Type B pancreatic cell (in vitro differentiated cells): ENCODE measurements at places on chromosomes 6 and 20. TPM values are rescaled to one million over a fixed set of nuclear protein-coding genes. Genes with fewer than 3 reads are reported as not detected.

- no peak overlapping the region for H3K27ac ChIP-seq
- no peaks in the 10 kb centered on the region for H3K36me3 ChIP-seq
These were observed 19.9 kb upstream of the CCN6 start for GRCh38 chr6:112033791-112034615.

DNA sequence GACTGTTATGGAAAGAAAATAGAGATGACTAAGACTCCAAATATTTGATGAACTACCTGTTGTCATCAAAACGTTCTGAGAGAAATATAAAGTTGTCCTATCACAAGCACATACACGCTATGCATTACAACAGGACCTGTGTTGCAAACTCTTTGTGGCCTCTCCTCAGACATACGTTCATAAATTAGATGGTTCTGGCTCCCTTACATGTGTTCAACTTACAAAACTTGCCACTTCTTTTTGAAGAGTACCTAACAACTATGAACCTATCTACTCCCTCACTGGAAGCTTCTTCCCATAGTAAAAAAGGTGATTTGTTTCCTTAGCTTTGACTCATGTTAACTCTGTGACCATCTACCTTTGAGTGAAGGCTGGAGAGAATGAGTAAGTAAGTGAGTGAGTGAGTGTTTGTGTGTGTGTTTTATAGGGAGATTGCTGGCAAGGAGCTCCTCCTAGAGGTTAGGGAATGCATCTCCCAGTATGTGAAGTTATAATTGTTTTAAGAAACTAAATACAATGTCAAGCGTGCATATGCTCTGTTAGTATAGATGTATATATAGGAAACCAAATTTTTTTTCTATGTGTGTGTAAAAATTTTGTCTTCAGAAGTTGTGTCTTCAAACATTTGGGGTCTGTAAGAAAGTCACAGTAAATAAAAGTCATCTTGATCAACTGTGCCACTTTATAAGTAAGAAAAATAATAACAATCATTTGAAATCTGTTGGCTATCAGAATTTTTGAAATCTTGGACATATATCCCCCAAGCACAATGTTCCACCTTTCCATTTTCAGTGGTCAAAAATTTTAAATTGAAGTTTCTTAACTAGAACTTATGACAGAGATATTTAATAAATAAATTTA is 1211.1 kb upstream of the GJE1 start:
- peak overlapping the region; percentile 55 for H3K27ac ChIP-seq
- DNase-seq = no peak

GRCh38 chr20:44457016-44457415 is 18.7 kb upstream of the TTPAL start:
- H3K27me3 ChIP-seq = no peaks in the 10 kb centered on the region
- H3K27ac ChIP-seq = no peak overlapping the region
- DNase-seq = no peak
- no peaks in the 10 kb centered on the region for H3K36me3 ChIP-seq
- no peaks in the 10 kb centered on the region for H3K4me1 ChIP-seq

DNA sequence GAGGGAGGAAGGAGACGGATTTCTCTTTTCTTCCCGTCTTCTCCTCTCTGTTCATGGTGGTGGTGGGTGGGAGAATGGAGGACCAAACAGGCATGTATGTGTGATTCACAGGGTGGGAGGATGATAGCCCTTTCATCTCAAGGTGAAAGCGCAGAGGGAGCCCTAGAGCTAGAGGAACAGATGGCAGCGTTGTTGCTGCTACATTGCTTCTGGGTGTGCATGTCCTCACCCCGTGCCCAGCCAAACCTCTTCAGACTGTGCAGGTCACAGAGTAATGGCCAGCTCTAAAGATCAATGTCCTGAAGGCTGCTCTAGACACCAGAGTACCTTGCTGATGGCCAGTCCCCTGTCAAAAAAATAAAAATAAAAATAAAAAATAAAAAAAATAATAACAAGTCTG is 301.8 kb downstream of the TBC1D7 start:
- peaks cover 10% of the 10 kb centered on the region for H3K4me1 ChIP-seq
- H3K27me3 ChIP-seq = no peaks in the 10 kb centered on the region
- no peaks in the 10 kb centered on the region for H3K36me3 ChIP-seq
- H3K27ac ChIP-seq = no peak overlapping the region

GRCh38 chr6:11370191-11371018 is 137.9 kb upstream of the NEDD9 start:
- no peak for DNase-seq
- H3K4me3 ChIP-seq = no peak overlapping the region
- no peaks in the 10 kb centered on the region for H3K36me3 ChIP-seq
- H3K27me3 ChIP-seq = no peaks in the 10 kb centered on the region
- H3K27ac ChIP-seq = no peak overlapping the region

GRCh38 chr6:21163110-21163837 is 430.3 kb upstream of the SOX4 start:
- H3K27me3 ChIP-seq = no peaks in the 10 kb centered on the region
- H3K4me1 ChIP-seq = peaks cover 8% of the 10 kb centered on the region
- H3K4me3 ChIP-seq = no peak overlapping the region
- H3K27ac ChIP-seq = no peak overlapping the region
- no peak for DNase-seq
- H3K36me3 ChIP-seq = no peaks in the 10 kb centered on the region

DNA sequence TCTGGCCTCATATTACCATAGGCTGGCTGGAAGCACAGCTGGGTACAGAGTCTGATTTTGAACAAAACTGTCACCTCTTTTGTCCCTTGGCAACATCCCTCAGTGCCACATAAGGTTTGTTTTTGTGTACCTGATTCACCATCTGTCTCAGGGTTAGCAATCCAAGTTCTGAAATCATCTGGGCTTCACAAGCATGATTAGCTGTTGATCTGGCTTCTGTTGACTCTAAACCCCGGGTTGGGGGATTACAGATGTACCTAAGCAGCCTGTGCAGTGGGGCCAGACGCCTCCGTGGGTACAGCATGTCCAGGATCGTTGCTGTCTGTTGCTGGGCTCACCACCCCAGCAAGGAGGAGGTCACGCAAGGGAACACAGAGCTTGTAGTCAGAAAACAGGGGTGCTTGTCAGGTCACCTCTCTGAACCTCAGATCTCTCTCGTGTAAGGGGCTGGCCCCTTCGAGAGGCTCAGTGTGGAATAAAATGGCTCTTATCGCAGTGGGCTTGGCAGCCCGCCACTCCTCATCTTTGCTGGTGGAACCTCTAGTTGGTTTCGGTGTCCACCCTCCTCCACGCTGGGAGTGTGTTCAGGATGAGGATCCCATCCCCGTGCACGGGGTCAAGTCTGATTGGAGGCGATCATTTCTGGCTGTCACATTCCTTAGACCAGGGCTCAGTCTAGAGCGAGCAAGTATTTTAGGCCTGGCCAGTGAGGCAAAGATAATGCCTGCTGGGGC is 39.2 kb upstream of the ZNF831 start:
- no peak for DNase-seq
- H3K4me3 ChIP-seq = no peak overlapping the region
- H3K27me3 ChIP-seq = no peaks in the 10 kb centered on the region
- peaks cover 39% of the 10 kb centered on the region for H3K4me1 ChIP-seq
- H3K36me3 ChIP-seq = no peaks in the 10 kb centered on the region
- no peak overlapping the region for H3K27ac ChIP-seq

DNA sequence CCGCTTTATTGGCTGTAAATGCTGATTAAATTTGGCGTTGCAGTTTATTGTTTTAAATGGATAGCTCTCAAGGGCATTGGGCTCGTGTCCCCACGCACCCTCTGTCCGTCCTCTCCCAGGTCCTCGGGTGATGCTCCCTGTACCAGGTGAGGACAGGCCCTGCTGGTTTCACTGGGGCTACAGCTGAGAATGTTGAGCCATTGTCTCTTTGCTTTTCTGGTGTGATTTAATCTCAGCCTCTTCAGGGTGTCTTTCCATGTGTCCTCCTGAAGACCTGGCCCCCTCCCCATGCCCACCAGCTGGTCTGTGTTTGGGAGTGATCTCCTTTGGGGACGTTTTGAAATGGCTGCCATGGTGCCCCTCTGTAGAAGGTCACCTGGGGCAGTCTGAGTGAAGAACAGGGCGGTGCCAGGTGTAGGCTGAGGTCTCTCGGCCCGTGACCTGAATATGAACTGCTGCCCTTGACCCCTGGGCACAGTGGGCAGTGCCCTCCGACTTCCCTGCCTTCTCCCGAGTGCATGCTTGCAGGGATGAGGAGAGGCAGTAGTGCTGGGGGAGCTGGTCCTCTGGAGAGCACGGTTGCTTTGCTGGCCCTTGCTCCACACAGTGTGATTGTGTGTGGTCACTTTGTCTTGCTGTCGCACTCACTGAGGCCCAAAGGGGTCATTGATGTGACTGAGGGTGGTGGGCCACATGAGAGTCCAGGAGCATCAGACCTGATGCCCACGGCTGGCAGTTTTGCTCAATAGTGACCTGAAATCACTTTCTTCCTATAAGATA is 12.4 kb upstream of the C20orf204 start:
- H3K36me3 ChIP-seq = peaks cover 7% of the 10 kb centered on the region
- no peaks in the 10 kb centered on the region for H3K4me1 ChIP-seq
- no peaks in the 10 kb centered on the region for H3K27me3 ChIP-seq
- H3K27ac ChIP-seq = no peak overlapping the region
- no peak overlapping the region for H3K4me3 ChIP-seq

DNA sequence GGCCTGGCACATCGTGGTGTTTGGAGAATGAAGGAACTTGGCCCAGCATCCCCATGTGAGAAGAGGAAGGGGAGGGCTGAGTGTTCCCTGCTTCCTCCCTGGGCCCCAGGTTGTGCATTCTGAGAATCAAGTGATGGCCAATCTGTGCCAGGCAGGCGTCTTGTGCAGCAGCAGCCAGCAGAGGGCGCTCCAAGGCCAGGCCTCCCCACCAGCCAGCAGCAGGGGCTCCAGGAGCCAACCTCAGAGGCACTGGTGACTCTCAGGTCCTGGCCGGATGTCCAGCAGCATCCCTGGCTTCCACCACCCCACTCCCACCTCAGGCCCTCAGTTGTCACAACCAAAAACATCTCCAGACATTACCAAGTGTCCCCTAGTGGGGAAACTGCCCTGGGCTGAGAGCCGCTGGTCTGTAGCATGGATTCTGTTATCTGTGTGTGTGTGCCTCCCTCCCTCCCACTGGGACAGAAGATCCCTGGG is 192.0 kb downstream of the PREX1 start:
- H3K27me3 ChIP-seq = peaks cover 12% of the 10 kb centered on the region
- H3K36me3 ChIP-seq = peaks cover 3% of the 10 kb centered on the region
- no peak overlapping the region for H3K4me3 ChIP-seq
- DNase-seq = no peak
- H3K27ac ChIP-seq = no peak overlapping the region
- H3K4me1 ChIP-seq = peaks cover 10% of the 10 kb centered on the region

DNA sequence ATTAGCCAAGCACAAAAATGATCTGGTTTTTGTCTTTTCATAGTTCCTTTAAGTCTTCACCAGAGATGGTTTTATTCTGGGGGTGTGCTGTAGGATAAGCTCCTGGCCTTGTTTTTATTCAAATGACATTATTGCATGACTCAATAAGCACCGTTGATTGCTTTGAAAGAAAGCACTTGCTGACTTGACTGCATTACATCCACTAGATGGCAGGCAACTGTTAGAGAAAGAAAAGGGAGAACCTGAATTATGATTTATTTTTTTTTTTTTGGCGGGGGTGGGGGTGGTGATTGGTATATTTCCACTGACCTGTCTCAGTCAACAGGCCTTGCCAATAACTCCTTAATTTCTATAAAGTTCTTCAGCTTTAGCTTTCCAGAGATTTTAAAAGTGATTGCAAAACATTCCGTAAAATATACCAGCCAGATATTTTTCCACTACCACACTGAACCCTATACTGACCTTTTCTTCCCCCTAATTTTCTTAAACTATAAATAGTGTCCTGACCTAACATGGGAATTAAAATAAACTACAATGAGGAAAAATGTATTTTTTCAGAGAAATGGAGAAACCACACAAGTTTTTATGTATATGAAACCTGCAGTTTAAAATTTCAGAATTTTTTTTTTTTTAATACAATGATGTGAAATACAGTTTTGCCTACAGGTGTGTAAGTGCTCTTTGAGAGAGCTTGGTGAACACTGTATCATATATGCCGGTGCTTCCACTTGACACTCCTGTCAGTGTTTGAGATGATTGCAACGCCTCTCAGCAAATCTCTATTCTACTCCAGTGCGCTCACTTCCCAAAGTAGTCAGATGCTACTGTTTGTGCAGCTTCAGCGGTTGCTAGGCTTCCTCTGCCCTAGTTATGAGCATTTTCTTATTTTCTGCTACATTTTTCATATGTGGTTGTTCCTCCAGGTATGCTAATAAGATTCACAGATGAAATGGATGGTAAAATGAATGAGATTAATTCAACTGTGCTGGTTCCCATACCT is 274.3 kb downstream of the CD109 start:
- no peaks in the 10 kb centered on the region for H3K27me3 ChIP-seq
- no peak overlapping the region for H3K4me3 ChIP-seq
- no peaks in the 10 kb centered on the region for H3K36me3 ChIP-seq
- H3K4me1 ChIP-seq = no peaks in the 10 kb centered on the region
- DNase-seq = no peak
- no peak overlapping the region for H3K27ac ChIP-seq

- DNase-seq = no peak
- no peaks in the 10 kb centered on the region for H3K27me3 ChIP-seq
- peaks cover 19% of the 10 kb centered on the region for H3K4me1 ChIP-seq
- H3K36me3 ChIP-seq = no peaks in the 10 kb centered on the region
- H3K4me3 ChIP-seq = no peak overlapping the region
These were observed 45.2 kb downstream of the MCUR1 start for GRCh38 chr6:13769034-13769654.

GRCh38 chr6:53426667-53427270 is 78.0 kb upstream of the ELOVL5 start:
- no peak overlapping the region for H3K4me3 ChIP-seq
- no peak for DNase-seq
- no peaks in the 10 kb centered on the region for H3K4me1 ChIP-seq
- no peaks in the 10 kb centered on the region for H3K36me3 ChIP-seq
- no peak overlapping the region for H3K27ac ChIP-seq
- H3K27me3 ChIP-seq = peaks cover 3% of the 10 kb centered on the region

DNA sequence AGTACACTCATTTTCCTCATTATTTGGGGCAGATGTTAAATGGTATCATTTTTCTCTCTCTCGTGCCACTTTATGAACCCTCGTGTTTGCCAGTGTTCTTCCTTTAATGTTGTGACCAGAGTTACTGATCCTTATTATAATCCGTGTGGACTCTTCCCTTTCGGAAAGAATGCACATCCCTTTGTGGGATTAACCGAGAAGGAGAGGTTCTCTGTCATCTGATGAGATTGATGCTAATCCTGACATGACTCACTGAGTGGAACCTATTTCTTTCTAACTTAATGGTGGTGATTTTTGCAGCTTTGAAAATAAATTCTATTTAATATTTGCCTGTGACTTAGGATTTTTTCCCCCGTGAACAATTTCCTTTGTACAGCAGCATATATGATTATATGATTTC is 300.0 kb upstream of the MAN1A1 start:
- H3K27ac ChIP-seq = no peak overlapping the region
- no peaks in the 10 kb centered on the region for H3K4me1 ChIP-seq
- no peak for DNase-seq
- no peaks in the 10 kb centered on the region for H3K36me3 ChIP-seq

EPPIN gene
- 0.24 TPM in 1 of 2 replicates, not detected in the other for total RNA-seq

IMPG1 gene
- not detected in 2 replicates for total RNA-seq

RTF2 gene
- total RNA-seq = 63.5 and 71.2 TPM in 2 replicates

CLVS2 gene
- total RNA-seq = 0.62 and 0.75 TPM in 2 replicates

PCSK2 gene
- total RNA-seq = 46.4 and 61.2 TPM in 2 replicates

GJA1 gene
- total RNA-seq = 90.7 and 190 TPM in 2 replicates

ZSCAN23 gene
- 10.3 and 11.2 TPM in 2 replicates for total RNA-seq

TFEB gene
- total RNA-seq = 4.6 and 6.2 TPM in 2 replicates

RNF39 gene
- total RNA-seq = 1.5 TPM in 2 replicates

SLC2A10 gene
- total RNA-seq = 12.3 and 15.8 TPM in 2 replicates

TUBB2B gene
- total RNA-seq = 37.8 and 158 TPM in 2 replicates
